ENCODE measurements at places on chromosomes 16 and 17.

DNA sequence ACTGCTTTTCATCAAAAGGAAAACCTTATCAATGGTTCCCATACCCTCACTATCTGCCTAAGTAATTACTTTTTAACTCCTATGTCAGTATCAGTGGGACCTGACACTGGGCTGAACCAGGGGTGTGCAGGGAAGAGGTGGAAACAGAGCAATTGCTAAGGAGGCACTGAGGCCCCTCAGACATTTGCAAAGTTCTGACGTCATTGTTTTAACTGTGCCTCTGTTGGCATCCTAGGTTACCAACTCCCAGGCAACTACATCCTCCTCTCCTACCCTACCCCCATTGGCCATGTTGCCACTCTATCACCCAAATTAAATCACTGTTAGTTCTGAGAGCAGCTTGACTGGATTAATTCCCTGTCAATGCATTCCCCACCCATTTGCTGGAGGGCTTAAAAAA, 8.0 kb upstream of the WWOX start:
- DNase-seq: no peak

DNA sequence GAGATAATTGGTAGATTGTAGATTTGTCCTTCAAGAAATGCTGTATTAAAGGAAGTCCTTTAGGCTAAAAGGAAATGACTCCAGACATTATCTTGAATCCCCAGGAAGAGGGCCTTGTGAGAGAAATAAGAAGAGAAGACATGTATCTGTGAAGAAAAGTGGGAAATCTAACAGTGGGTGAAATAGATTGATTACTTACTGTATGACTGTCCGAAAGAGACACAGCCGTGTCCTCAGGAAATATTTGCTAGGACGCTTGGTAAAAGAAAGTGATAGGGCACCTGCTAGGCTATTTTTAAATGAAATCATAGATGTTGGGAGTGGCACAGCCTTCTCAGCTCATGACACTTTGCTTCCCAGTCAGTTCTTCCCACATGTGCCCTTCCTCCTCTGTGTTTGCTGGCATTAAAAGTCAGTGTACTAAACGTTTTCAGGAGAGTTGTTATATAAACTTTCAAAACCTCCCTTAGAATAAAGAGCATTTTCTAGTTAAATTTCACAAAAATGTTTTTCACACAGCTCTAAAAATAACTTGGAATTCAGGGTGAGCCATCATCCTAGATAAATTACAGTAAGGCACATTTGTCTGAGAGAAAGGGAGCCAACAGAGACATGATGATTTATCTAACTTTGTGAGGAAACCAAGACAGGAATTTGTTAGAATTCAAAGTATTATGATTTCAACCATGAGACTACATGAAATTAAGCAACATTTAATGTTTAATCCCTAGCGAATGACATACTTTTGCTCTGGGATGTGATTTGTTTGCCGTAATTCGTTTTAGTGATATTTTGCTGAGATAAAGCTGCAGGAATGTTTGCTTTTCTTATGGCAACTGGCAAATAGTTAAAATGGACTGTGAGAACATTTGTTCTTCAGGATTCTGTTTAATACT, 35.0 kb downstream of the DHRS7B start:
- DNase-seq: no peak

DNA sequence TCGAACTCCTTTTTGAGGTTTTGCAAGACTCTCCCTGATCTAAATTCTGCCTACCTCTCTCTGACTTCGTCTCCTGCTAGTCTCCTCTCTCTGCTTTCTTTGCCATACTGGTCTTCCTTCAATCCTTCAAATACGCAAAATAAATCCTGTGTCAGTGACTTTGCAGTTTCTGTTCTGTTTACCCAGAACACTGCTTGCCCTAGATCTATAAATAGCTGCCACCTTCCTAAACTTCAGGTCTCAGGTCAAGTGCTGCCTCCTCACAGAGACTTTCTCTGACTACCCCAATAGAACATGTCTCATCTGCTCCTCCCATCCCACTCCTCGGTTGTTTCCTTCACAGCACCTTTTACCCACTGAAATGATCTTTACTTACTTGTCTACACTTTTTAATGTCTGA, 78.9 kb downstream of the TRIM37 start:
- DNase-seq: no peak

- no peak for DNase-seq
Measured at GRCh38 chr16:57044931-57045693, 47.3 kb upstream of the CPNE2 start.

- no peak for DNase-seq
Measured at GRCh38 chr16:28610595-28611191, 849 bp upstream of the SULT1A1 start.

- no peak for DNase-seq
Measured at GRCh38 chr16:49366669-49367068, 6.9 kb upstream of the C16orf78 start.

GRCh38 chr16:54480429-54480828, 193.8 kb upstream of the IRX3 start:
- no peak for DNase-seq

DNA sequence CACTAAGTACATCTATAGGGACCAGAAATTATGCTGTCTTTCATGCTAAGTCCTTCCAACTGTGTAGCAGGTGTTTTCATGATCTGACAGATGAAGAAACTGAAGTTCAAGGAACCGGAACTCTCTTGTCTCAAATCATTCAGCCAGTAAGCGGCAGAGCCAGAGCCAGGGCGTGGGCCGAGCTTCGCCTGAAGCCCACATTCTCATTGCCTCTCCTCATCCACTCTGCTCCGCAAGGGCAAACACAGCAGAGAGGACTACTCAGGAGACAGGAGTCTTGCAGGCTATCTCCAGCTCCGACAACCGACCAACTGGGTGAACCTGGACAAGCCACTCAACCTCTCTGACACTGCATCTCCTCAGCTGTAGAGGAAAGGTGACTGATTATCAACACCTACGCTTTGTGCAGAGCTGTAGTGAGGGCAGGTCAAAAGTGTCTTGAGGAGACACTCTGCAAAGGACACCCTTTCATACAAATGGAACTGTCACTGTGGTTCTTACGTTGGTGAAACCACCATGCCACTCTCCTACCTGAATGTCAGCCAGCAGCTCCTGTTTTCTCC, 72.9 kb downstream of the CYTH1 start:
- DNase-seq: no peak

DNA sequence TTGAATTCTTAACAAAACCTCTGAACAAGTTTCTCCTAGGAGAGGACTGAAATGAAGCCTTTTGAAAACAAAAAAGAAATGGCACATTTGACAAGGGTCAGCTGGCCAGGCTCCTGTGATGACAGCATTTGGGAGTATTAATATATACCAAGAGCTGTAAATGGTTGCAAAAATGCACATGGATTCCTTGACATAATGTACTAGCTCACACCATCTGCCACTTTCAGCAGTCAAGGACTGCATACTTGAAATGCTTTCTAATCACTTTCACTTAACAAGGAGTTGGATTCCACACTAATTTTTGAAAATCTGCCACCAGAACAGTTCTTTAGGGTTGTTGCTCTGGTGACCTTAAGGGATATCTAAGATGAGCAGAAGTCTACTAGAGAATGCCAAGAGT, 236.7 kb upstream of the TOX3 start:
- no peak for DNase-seq

DNA sequence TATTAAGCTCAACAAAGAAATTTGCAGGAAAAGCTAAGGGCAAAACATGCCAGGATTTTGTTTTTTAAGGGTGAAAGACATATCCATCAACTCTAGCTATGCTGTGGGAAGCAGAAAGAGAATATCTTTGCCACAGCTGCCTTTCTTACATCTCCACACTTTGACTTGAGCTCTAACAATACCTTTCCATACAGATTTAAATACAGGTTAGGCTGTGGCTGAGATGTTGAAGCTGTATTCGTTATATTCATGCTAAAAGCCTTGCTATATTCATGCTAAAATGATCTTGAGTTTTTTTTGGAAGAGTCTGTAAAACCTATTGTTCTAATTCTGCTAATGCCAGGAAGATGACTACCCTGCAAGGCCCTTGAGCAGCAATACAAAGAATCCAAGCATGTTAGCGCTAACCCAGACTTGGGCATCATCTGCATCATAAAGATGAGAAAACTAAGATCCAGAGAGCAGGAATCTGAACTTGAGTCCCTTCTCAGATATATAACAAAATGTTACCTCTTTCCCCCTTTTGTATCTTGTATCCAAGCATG, 204.8 kb upstream of the C17orf78 start:
- DNase-seq: no peak

- no peak for DNase-seq
Measured at GRCh38 chr17:7001318-7001961, 5.6 kb downstream of the ALOX12 start.

- peak; percentile 75 for DNase-seq
Measured at GRCh38 chr17:79045842-79046196, 21.9 kb downstream of the C1QTNF1 start.

DNA sequence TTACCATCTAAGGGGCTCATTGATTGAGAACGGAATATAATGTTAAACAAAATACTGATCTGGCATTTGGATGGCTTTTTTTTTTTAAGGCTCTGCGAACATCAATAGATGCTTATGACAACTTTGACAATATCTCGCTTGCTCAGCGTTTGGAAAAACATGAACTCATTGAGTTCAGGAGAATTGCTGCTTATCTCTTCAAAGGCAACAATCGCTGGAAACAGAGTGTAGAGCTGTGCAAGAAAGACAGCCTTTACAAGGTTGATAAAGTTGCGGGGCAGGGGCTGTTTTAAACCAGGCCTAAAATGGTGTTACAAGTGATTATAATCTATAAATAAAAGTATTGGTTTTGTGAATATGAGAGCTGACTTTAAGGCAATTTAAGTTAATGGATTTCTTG, 22.3 kb downstream of the PTRH2 start:
- no peak for DNase-seq

GRCh38 chr17:60332574-60332973, 59.4 kb downstream of the USP32 start:
- DNase-seq: no peak

- no peak for DNase-seq
Measured at GRCh38 chr17:67830440-67830839, 5.1 kb downstream of the BPTF start.

DNA sequence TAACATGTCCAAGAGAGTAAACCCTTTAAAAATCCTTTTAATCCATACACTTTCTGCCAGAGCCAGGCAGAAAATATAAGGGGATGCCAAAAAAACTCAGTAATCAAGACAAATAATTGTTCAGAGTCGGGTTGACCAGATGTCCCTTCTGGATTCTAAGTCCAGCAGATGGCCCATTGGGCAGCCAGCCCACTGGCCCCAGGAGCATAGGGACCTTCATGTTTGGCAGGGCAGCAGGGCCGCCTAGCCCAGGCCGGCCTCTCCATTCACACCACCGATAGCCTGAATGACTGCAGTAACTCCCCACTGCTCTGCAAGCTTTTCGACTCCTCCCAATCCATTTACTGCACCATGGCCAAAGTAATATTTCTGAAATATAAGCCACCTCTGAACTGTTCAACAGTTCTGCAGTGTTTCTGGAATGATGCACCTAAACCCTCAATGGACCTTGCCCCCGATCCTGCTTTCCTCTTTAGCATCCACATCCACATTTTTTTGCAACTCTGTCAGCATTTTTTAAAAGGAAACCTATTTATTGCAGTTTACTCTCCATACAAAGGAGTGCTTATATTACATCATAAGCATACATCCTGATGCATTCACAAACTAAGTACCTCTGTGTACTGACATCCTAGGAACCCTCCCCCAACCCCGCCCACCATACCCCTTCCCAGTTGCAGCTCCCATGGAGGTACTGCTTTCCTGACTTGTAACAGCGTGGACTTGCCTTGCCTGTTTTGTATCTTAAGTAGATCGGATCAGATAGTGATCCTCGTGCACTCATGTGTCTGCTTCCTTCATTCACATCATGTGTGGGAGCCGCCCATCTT, 46.4 kb downstream of the LDHD start:
- DNase-seq: no peak

- no peak for DNase-seq
Measured at GRCh38 chr16:66651965-66652364, 44.6 kb downstream of the CMTM4 start.

GRCh38 chr16:48173889-48174288, 18.1 kb upstream of the ABCC12 start:
- DNase-seq: no peak

DNA sequence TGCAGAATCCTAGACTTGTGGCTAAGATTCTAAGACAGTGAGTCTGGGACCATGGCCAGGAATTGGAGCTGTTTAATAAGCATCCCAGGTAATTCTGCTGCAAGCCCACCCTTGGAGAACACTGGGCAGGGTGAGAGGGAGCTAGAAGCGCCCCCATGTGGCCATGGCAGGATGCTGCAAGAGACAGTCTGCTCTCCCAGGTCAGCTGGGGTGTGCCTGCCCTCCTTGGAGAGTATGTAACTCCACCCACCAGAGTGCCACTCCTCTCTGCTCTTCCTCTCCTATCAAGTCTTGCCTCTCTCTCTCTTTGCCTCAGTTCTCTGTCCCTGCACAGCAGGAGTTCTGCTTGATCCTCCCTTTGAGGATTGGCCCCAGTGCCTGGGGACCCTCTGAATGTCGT, 14.9 kb downstream of the RCVRN start:
- DNase-seq: peak; percentile 51

- no peak for DNase-seq
Measured at GRCh38 chr16:85353839-85354685, 241.8 kb upstream of the CIBAR2 start.

DNA sequence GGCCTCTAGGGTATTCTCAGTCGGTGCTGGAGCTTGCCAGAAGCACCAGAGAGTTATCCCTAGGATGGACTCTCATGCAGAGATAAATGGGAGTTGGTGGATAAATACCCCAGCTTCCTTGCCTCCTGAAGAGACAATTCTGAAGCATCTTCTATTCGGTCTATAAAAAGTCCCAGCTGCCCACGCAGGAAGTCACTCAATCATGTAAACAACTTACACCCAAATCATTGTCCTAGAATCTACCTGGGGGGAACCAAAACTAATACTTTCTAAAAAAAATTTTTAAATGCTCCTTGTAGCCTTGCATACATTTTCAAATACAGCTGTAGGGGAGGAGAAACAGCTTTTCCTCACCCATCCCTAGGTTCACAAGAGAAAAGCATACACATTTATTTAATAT, 66.6 kb upstream of the ELAC2 start:
- DNase-seq: no peak

GRCh38 chr17:40553694-40554534, 11.4 kb downstream of the CCR7 start:
- no peak for DNase-seq

DNA sequence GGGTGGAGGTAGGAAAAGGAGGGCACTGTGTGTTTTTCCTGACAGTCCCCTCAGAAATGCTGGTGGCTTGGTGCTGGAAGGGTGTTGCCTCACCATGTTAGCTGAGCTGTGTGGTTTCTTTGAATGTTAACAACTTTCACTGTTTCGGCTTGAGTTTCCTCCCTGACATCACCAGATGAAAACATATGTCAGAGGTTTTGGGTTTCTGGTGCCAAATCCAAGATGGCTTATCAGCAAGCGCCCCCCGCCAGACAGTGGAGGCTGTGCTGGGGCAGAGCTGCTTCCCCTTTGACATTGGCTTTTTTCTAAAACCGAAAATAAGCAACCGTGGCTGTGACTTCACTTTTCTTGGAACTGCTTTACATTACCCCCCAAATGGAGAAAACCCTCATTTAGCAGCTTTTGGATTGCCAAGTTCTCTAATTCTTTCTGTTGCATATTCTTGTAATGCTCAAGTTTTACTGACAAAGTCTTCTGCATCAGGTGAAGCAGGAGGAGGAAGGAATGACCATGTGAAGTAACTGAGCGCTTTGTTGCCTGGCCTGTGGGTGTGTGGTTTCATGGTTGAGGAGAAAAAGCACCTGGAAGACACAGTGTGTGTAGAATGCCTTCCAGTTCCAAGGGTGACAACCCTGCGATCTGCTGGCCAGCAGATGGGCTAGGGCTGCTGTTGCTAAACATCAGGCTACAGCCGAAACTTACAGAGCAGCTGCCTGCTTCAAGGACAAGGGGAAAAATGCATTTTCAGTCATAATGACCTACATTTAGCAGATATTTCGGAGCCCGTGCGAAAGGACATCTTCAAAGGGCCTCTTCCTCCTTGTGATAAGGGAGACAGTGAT, 9.7 kb downstream of the RMI2 start:
- DNase-seq: no peak

Data from HTR-8/SVneo (cell line).